Fibroblast of upper back skin (primary cell): ENCODE measurements at places on chromosomes 6 and 20.

DNA sequence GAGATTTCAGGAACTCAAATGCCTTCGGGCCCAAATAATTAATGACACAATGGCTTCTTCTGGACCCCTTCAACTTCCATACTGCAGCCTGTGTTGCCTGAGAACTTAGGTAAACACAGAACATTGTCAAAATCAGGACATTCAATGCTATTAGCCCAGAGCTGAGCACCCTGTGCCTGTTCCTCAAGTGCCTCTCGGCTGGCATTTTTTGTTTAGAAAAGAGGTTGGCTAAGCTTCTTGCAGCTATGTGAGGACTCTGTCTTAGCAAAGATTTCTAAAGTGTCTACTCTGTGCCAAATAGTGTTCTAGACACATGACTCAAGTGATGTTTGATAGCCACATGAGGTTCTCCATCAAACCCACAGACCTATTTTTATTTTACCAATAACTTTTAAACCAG, 289.3 kb upstream of the ARID1B start:
- DNase-seq: no peak

GRCh38 chr6:97102145-97102790, 177.7 kb downstream of the KLHL32 start:
- DNase-seq: peak; percentile 8

DNA sequence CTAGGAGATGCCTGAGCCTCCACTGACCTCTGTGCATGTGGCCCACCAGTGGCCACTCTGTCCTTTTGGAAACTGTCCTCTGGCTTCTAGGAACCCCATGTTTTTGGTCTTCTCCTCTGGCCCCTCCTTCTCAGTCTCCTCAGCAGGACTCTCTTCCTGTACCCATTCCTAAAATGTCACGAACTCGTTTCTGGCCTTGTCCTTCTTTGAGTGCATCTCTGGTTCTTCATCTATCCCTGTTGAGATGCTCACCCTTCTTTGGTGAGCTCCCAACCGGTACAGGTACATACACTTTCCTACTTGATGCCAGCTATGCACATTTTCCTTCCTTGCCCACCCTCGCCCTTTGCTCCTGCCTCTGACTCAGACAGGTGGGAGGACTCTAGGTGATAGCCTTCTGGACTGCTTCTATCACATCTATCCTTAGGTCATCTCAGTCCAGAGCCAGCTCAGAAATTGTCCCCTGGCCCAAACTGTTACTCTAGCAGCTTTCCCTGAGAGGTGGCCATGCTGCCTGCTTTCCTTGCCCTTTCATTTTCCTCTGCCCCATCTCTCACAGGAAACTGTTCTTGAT, 14.8 kb upstream of the NNAT start:
- DNase-seq: no peak

GRCh38 chr20:33071198-33071597, 8.2 kb upstream of the BPIFB4 start:
- DNase-seq: no peak

- no peak for DNase-seq
Measured at GRCh38 chr20:63381781-63382431, 20.8 kb upstream of the CHRNA4 start.

DNA sequence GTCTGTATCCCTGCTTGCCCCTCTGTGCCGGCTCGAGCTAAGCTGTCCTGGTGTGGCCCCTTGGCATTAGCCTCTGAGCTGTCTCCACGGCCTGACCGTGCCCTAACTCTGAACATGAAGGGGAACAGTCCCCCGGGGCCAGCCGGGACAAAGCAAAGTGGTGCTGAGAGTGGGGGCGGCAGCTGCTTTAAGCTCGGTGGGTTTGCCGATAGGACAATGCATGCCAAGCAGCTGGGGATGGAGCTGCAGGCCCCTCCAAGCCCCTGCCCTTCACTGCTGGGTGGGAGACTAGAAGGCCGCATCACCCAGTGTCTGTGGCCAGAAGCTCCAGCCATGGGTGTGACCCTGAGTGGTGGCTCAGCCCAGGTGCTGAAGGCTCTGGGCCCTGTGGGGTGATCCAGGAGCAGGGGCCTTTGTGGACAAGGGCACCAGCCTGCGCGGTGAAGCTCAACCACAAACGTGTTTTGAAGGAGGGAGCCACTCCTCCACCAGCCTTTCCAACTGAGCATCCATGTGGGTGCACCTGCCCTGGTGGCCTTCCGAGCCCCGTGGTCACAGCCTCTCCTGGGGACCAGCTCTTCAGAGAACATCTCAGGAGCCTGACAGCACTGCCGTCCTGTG, 242.5 kb downstream of the ERMARD start:
- no peak for DNase-seq

DNA sequence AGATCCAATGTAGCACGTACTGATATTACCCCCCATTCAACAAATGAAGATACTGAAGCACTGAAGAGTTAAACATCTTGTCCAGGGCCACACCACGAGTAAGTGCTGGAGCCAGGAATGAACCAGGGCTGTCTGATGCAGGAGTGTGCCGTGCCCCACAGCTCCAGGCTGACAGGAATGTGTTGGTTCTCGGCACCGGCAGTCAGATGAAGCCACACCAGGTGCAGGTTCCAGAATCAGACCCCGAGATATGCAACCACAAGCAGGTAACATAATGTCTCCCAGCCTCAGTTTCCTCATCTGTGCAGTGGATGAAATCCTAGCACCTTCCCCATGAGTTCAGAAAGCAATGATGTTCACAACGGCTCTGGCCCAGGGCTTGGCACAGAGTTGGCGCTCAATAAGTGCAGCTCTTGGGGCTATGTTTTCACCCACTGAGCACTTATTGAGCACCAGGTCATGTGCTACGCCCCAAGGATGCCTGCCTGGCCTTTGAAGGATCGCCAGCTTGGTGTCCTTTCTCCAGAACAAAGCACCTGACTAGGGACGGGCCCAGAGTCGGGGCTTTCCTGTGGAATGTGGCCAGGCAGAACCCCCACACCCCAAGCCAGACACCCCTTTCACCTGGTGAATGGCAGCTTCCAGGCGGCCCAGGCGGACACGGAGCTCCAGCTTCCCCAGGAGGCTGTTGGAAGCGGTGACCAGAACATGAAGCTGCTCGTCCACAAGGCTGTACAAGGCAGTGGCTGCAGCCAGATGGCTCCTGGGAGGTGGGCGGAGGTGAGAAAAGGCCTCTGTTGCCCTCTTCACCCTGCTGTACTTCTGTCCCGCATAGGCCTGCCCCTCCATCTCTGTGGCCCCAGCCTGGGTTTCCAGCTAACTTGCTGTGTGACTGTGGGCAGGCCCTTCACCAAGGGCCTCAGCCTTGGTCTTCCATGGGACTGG, 41.3 kb downstream of the KIAA1755 start:
- no peak for DNase-seq

DNA sequence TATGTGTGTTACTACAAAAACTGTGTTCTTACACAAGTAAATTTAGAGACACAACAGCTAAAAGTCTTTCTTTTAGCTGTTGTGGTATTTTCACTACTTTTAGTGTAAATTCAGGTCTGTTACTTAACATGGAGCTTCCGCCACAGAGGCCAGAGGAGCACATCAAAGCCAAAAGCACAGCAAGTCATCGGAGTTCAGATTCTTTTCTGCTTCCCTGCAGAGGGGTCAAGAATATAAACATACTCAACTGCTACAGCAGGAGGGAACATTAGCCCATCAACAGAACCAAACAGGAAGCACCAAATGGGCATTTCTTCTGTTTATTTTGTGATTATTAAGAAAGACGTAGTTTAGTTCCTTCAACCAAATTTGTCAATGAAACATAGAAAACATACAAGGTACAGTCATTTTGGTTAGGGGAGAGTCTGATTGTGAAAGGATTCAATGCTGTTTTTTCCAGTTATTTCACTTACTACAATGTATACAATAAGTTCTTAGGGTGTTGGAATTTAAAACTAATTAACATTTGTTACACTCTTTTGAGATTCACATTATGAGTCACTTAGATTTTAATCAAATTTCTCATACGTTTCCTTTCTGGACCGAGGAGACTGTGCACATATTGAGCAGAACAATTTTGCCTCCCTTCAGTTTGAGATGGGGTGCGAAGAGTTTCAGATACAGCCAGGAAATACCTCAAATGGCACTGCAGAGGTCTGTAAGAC, 42.8 kb upstream of the DSE start:
- no peak for DNase-seq

- peak; percentile 68 for DNase-seq
Measured at GRCh38 chr6:27605401-27606342, 132.8 kb upstream of the ZNF184 start.

DNA sequence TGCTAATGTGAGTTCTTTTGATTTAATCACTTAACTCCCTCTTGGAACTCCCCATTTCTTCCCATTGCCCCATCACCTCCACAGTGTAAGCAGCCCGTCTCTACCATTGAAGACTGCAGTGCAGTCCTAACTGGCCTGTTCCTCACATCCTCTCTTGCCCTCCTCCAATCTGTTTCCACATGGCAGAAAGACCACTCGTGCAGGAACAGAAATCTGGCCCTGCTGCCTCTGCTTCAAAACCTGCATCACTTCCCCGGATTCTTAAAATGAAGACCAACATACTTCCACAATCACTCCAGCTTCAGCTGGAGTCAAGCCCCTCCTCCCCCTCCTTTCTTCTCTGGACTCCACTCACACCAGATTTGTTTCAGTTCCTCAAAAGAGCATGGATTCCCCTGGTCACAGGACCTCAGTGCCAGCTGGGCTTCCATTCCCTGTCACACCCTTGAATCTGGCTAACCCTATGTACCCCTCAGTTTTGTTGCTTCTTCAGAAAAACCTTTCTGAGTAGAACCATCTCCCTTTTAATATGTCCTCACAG, 802.3 kb downstream of the MAFB start:
- no peak for DNase-seq

DNA sequence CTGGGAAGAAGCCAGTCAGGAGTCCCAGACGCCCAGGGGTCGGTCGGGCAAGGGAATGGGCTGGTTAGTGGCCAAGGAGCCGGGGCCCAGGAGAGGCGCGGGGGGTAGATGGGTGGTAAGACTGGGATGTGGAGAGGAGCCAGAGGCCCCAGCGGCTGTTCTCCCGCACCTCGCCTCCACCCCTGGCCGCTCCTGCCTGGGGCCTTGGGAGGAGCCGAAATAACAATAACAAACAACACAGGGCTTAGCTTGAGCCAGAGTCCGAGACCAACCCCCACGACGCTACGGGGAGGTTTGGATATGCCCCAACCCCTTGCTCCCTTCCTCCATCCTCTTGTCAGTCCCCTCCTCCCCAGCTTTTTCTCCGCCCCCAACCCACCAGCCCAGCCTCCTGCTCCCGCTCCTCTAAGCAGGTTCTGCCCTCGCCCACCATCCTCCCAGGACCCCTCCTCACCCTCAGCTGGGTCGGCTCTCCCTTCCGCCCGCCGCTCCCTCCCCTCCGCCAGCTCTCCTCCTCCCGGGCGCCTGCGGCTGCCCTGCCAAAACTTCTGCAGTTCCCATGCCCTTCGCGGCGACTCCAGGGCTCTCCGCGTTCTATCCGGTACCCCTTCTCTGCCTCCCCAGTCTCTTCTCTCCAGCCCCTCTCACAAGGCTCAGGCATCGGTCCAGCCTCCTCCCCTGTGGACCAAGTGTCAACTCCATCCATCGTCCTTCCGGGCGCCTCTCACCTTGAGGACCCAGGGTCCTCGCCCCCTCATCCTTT, 1.1 kb downstream of the RNF39 start:
- DNase-seq: no peak

GRCh38 chr6:99885051-99885450, 109.0 kb downstream of the MCHR2 start:
- DNase-seq: no peak

DNA sequence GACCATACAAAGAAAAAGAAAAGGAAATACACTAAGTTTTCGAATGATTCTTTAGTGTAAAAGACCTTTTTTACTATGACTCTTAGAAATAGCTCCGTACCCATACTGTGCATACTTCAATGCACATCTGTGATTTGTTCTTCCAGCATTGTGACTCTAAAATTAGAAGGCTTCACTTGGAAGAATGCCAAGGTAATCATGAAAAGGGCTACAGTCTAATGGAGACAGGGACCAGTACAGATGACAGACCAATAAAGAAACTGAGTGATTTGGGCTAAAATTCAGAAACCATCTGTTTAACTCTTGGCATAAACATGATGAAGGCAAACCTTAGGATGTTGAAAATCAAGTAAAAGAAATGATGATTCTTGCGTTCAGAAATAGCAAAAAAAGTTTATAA, 46.3 kb downstream of the CYP39A1 start:
- no peak for DNase-seq

DNA sequence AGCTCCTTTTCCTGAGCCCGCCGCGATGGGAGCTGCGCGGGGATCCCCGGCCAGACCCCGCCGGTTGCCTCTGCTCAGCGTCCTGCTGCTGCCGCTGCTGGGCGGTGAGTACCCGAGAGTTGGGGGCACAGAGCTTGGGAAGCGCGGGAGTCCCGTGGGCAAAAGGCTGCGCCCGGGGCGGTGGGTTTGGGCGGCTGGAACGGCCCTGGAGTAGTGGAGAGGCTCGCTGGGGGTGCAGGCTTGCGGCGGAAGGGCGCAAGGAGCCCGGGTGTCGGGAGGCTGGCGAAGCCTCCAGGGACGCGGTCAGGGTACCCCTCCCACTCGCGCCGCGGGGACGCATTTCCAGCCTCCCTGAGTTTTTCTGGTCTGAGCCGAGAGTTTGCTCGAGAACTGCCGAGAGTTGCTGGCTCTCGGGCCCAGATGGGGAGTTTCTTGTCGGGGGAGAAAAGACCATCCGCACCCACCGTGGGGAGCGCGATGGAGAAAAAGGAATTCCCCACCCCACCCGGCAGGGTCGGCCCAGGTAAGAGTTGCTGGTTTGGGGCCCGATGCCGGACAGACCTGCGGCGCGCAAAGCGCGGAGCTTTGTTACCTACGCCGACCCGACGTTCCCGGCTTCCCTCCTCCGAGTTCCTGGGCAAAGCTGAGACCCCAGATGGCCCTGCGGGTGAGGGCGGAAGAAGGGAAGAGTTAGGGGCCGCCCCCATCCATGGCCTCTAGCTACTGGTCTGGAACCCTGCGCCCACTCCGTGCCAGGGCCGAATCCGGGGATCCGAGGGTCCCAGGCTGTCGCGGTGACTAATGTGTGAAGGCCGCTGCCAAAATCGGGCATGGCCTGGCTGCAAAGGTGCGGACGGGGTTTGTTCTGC, 584 bp downstream of the PTK7 start:
- DNase-seq: peak; percentile 50

DNA sequence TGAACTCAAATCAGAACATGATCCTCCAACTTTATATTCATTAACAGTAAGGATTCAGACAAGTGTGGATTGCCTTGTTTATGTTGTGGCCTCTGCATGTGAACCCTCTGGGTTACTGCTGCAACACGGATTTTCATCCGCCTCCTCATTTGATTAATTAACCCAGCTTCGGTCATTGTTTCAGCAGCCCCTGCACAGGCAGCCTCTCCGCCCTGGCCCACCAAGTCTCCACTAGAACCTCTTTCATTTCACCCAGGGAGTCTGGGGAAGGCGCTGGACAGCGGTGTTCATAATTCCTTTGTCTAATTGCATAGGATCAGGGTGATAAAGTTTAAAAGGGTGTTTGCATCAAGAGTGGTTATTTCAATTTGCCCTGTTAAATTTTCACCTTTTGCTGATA, 15.7 kb downstream of the NKX2-2 start:
- no peak for DNase-seq

- DNase-seq: no peak
Measured at GRCh38 chr20:58718729-58719128, 26.1 kb downstream of the NPEPL1 start.

GRCh38 chr6:118525913-118526780, 21.9 kb upstream of the PLN start:
- no peak for DNase-seq

- no peak for DNase-seq
Measured at GRCh38 chr20:63911176-63911575, 16.2 kb downstream of the DNAJC5 start.
